ENCODE measurements at places on chromosomes 7 and 10. TPM values are rescaled to one million over a fixed set of nuclear protein-coding genes. Genes with fewer than 3 reads are reported as not detected.
A peak's percentile ranks its signal among the peaks of the same experiment; 100 is the strongest.

DNA sequence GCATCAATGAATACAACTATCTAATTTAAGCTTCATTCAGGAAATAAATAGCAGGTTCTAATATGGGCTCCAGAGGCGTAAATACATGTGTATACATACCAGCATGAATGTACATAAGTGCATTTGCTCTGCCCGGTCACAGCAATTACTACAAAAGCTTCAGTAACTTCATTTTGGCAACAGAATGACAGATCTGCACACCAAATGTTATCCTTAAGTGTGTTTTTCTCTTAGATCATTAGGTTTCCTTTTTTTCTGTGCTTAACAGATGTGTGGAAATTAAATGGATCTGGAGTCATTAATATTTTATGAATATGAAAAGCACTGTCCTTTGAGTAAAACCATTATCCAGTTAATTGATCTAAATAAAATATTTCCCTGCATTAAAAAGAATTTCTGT lies 159.0 kb upstream of the MEOX2 start:
- H3K4me1 ChIP-seq = no peaks in the 10 kb centered on the region
- H3K36me3 ChIP-seq = no peaks in the 10 kb centered on the region
- H3K4me3 ChIP-seq = no peak overlapping the region
- H3K27ac ChIP-seq = no peak overlapping the region
- H3K27me3 ChIP-seq = no peaks in the 10 kb centered on the region
- DNase-seq = no peak

GRCh38 chr7:129240119-129240820 lies 15.4 kb downstream of the AHCYL2 start:
- no peaks in the 10 kb centered on the region for H3K4me1 ChIP-seq
- no peaks in the 10 kb centered on the region for H3K36me3 ChIP-seq
- DNase-seq = no peak
- no peaks in the 10 kb centered on the region for H3K27me3 ChIP-seq

- peaks cover 24% of the 10 kb centered on the region for H3K4me1 ChIP-seq
- no peaks in the 10 kb centered on the region for H3K36me3 ChIP-seq
- no peaks in the 10 kb centered on the region for H3K27me3 ChIP-seq
- no peak overlapping the region for H3K4me3 ChIP-seq
- no peak for DNase-seq
Measured at GRCh38 chr10:102620138-102620590, 24.1 kb upstream of the TRIM8 start.

DNA sequence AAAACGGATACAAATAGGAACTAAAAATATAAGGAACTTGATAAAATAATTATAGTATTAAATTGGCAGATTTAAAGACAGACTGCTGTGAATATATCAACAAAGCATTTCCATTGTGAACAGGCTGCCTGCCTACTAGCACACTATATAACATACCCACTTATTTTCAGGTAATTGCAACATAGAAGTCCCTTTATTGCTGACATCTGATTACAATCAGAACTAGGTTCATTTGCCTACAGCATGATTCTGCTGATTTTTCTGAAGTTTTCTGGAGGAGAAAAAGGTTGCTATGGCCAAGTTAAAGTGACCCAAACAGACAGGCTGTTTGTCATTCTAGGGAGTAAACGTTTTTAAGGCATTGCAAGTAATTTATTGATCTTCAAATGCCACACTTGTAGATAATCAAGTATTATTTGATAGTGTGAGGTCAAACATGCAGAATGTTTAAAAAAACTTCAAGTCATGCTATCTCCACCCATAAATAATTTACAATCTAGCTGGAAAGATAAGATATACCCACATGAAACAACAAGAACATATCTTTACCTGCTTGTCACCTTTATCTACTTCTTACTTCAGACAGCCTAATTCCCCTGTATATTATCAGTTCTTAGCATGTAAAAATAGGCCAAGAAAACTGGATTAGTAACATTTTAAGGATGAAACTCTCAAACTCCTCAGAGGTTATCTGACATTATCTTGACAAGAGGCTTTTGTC lies 40.5 kb downstream of the MTPN start:
- no peak for DNase-seq
- H3K4me3 ChIP-seq = no peak overlapping the region
- H3K27ac ChIP-seq = peak overlapping the region; percentile 12
- H3K36me3 ChIP-seq = no peaks in the 10 kb centered on the region

The AKR1C2 gene
- 51.0 TPM for total RNA-seq

DNA sequence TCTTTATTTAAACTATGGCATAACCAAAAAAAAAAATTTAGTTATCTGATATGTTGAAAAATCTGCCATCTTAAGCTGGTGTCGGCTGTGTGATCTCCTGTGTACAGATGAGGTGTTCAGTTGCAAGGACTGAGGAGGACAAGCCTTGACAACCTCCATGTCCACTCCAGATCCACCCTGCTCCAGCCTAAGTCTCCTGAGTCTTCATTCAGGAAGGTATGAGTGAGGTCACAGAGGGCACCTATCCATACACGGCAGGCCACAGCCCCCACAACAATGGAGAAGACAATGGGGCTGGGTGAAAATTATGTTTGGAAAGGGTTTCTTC lies 16.1 kb downstream of the TARP start:
- no peaks in the 10 kb centered on the region for H3K4me1 ChIP-seq
- no peak overlapping the region for H3K4me3 ChIP-seq
- no peak overlapping the region for H3K27ac ChIP-seq
- no peaks in the 10 kb centered on the region for H3K27me3 ChIP-seq

The GPR15LG gene
- 2.6 TPM for total RNA-seq

The NPC1L1 gene
- 20.6 TPM for total RNA-seq
